Activated CD8-positive, alpha-beta T cell treated with anti-CD3 and anti-CD28 coated beads, Interleukin-2, amount 10 ng/mL, durations not matched to agents 7 days and 5 days (primary cell): ENCODE measurements at places on chromosomes 2 and 18. TPM values are rescaled to one million over a fixed set of nuclear protein-coding genes. Genes with fewer than 3 reads are reported as not detected.

DSG4 gene
- not detected for total RNA-seq

SH2D6 gene
- 0.61 TPM for total RNA-seq

GRCh38 chr2:15688924-15689568 is 97.4 kb downstream of the DDX1 start:
- no peak for DNase-seq

DNA sequence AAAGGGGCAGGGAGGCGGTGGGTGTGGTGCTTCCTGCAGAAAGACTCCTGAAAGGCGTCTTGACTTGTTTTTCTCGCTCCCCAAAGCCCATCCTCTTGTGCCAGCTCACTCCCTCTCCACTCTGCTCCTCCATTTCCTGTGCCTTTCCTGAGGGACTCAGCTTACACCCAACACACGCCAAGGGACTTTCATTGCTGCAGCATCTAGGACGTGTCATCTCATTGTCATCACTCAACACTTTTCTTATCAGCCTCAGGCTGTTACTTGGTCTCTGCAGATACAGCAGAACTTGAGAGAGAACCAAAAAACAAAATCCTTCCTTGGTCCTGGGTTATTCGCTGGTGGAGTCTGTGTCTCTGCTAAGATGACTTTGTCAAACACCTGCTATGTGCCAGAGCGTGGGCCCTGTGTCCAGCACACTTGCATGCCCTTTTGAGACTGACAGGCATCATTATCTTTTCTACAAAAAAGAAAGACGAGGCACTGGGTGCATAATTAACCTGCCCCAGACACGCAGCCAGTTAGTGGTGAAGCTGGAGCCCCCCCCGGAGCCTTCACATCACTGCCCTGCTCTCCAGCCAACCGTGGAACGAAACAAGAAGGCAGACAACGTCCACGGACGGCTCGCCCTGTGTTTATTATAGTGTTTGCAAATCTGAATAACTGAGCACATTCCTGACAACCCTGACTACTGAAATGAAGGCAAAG is 261.7 kb upstream of the HDAC4 start:
- no peak for DNase-seq
